ENCODE measurements at places on chromosomes 16 and 17. TPM values are rescaled to one million over a fixed set of nuclear protein-coding genes. Genes with fewer than 3 reads are reported as not detected.

GRCh38 chr16:81531419-81531821, 86.8 kb downstream of the CMIP start:
- DNase-seq, result peak; percentile 60

DNA sequence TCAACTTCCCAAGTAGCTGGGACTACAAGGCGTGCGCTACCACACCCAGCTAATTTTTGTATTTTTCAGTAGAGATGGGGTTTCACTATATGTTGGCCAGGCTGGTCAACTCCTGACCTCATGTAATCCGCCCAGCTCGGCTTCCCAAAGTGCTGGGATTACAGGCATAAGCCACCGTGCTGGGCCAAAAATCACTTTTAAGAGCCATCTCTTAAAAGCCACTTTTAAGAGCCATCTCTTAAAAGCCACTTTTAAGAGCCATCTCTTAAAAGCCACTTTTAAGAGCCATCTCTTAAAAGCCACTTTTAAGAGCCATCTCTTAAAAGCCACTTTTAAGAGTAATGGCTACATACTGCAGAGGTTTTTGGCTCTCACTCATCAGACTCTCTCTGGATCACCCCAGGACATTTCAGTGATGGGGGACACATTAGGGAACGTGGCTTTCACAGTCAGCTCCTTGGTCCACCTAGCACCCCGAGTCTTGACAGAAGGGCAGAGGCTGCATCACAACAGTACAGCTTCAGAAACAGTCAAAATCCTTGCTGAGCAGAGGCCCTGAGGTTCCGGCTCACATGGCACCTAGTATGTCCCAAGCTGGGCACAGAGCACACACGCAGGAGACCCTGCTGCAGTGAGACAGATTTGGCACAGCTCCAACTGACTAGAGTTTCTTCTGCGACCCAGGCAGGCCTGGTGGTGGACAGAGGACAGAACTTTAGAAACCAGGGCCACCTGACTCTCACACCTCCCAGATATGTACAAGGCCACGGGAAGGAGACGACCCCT, 23.6 kb downstream of the RANBP10 start:
- DNase-seq, result no peak

GRCh38 chr17:57553991-57554825, 190.9 kb downstream of the CCDC182 start:
- DNase-seq, result no peak

Gene SMIM36
- not detected for total RNA-seq

DNA sequence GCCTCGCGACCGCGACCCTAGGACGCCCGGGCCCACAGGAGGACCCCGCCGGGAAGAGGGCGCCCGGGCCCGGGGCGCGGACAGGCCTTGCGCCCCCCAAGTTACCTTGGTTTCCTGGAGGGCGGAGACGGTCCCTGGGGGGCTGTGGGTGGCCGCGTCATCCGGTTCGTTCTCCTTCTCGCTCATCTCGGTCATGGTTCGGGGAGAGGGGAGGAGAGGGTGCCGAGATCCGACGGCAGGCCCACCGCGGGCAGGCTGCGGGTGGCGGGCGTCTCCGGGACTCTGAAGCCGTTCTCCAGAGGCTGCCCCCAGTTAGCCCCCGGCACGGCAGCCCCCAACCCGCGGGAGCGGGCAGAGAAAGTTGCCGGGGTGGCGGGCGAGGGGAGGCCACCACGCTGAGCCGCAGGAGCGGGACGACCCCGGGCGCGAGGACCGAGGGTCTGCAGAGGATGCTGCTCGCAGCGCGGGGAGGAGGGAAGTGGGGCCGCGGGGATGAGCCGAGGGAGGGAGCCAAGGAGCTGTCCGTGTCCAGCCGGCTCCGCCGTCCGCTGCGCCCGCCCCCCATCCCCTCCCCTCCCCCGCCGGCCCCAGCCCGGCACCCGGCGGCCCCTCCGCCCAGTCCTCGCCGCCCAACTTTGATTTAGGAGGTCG, at the start of gene STAC2:
STAC2 (minus strand) TSS at position 638 of the 651 bp plus-strand sequence; CDS start at position 195, 443 bp downstream.
- no peak for DNase-seq

GRCh38 chr16:24993722-24994686, 21.2 kb downstream of the ARHGAP17 start:
- no peak for DNase-seq

Gene TMEM107
- total RNA-seq, result 40.4 TPM

- DNase-seq, result no peak
Observed at GRCh38 chr17:49583889-49584288, 8.2 kb downstream of the NXPH3 start.

- DNase-seq, result no peak
Observed at GRCh38 chr16:56262148-56262547, 70.9 kb downstream of the GNAO1 start.

Gene FADS6
- 0.48 TPM for total RNA-seq

Gene CDR2
- 48.6 TPM for total RNA-seq

GRCh38 chr16:53666786-53667415, 36.8 kb downstream of the RPGRIP1L start:
- DNase-seq, result no peak

GRCh38 chr16:19210968-19211367, 42.9 kb downstream of the SYT17 start:
- DNase-seq, result no peak

- DNase-seq, result no peak
Observed at GRCh38 chr17:75601057-75601987, 13.7 kb downstream of the MYO15B start.

Measured in urinary bladder (tissue), 4 donors.